ENCODE measurements at places on chromosomes 5 and 9. TPM values are rescaled to one million over a fixed set of nuclear protein-coding genes. Genes with fewer than 3 reads are reported as not detected.
A peak's percentile ranks its signal among the peaks of the same experiment; 100 is the strongest.

Gene TAS2R1
- total RNA-seq = not detected

Gene EHMT1
- 34.9 TPM for total RNA-seq

Gene LRRC19
- total RNA-seq = 0.28 TPM

Gene FRMD3
- 1.8 TPM for total RNA-seq

Gene TRIM36
- total RNA-seq = 2.1 TPM

Gene ST8SIA4
- total RNA-seq = 5.7 TPM

Gene BARHL1
- not detected for total RNA-seq

Gene BTNL3
- total RNA-seq = not detected

Gene GRM6
- not detected for total RNA-seq

Gene MARVELD2
- total RNA-seq = 17.3 TPM

Gene FABP6
- not detected for total RNA-seq

Gene DCTN4
- 45.4 TPM for total RNA-seq

DNA sequence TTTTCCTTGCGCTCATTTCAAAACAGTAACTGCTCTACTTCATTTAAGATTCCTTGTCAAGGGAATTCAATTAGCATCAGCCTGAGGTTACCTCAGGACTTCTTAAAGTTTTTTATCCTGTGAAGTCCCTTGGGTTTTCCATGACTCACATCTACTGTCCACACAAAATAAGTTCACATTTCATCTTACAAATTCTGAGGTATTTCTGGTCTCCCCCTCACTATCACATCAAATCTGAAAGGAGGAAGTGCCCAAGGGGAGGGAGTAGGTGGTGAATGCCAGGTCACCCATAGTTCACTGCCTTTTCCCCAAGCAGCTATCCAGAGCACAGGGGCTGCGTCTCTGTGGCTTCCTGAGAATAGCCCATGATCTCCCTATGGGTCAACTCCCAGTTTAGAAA lies 227.1 kb upstream of the NREP start:
- DNase-seq = no peak

DNA sequence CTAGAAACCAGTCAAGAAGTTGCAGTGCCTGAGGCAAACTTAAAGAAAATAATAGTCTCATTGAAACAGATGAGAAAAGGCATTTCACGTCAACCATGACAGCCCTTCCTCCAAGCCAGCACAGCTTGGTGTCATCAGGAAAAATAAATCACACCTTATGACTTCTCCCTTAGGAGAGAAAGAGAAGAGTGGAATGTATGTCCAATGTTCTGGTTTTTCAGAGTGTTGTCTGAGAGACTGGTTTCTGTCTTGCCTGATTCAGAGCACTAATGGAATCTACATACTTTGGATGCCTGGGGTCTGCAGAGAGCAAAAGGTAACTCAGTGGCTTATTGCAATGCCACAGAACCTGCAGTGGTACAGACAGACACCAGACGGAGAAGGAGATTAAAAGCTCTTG lies 105.5 kb upstream of the PDE4D start:
- no peak for DNase-seq

DNA sequence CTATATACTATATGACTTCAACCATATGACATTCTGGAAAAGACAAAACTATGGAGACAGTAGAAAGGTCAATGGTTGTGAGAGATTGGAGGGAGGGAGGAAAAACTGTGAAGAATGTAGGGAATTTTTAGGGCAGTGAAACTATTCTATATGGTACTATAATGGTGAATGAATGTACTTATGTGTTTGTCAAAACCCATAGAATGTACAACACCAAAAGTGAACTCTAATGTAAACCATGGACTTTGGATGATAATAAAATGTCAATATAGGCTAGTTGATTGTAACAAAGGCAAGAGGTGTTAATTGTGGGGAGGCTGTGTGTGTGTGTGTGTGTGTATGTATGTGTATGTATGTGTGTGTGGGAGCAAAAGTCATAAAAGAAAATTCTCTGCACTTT lies 10.8 kb upstream of the STOM start:
- DNase-seq = no peak

- DNase-seq = no peak
Observed at GRCh38 chr5:33816791-33817190, 75.0 kb downstream of the ADAMTS12 start.

- DNase-seq = no peak
Observed at GRCh38 chr5:88262116-88262515, 6.5 kb downstream of the TMEM161B start.

GRCh38 chr5:175772747-175773533 lies 98.4 kb upstream of the CPLX2 start:
- no peak for DNase-seq

DNA sequence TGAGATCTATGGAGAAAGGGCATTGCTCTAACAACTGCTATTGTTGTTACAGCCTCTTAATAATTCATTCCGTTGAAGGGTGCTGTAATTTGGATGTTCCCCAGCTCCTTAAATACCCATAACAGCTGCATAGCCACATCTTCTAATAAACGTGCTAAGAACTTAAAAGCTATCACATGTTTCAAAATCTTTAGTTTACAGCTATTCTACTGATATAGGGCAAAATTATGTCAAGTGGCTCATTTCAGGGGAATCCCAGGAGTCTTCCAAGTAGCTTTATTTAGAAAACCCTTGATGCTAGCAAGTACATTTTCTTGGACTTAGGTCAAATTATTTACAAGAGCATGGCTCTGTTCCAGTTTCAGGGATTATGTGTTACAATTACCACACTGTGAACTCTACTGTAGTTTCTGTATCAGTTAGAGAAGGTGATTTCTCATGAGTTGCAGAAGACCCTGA lies 990.4 kb upstream of the ACO1 start:
- no peak for DNase-seq

- DNase-seq = peak; percentile 99
Observed at GRCh38 chr5:181191526-181192336, 13.3 kb downstream of the TRIM7 start.

- no peak for DNase-seq
Observed at GRCh38 chr5:135641319-135641718, 62.5 kb upstream of the CXCL14 start.

GRCh38 chr5:119382169-119382568 lies 26.4 kb downstream of the TNFAIP8 start:
- DNase-seq = no peak

DNA sequence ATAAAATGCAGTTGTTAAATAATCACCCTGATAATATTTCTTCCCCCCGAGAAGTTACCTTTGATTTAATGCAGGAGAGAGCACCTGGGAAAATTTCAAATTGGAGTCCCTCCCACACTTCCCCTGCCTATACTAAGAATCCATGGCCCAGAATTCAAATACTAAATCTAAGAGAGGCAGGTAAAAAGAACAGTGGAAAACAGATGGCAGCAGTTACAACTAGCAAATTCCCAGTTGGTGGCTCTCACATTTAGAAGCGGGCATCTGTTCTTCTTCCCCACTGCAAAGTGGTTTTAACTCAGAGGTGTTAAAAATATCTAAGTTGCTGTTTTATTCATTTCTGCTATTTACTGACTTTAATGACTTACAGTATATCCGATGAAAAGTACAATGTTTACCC lies 210.4 kb upstream of the ELAVL2 start:
- DNase-seq = no peak

DNA sequence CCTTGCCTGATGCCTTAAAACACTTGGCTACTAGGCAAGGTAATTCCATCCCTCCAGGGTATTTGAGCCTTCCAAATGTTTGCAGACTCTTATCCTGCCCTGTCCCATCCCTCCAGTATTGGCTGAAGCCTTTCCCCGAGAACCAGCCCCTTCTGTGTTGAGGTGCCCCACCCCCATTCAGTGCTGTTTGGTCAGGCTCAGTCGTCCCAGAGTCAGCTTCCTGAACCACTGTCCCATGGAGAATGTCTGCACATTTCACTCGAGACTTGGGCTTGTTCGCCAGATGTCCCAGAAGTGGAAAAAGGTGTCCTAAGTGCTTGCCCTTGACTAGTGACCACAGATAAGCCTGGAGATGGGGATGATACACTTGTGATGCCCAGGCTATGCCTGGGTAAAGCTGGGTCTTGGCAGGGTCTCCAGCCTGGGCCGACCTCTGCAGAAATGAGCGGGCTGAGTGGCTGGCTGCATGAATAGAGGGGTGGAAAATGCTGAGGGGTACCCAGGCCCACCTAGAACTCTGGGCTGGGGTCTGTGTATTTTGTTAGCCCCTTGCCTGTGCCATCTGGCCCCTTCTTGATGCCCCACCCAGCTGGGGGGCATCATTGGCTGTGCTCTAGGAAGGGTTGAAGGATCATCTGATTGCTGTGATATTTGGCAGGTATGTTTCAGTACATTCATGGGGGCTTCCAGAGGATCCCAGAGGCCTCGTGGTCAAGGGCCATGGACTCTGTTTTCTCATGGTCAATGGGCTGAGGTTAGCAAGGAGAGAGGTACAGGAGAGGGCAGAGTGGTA lies 178.4 kb downstream of the MACROH2A1 start:
- DNase-seq = no peak

- DNase-seq = no peak
Observed at GRCh38 chr9:31146485-31147166, 1237.8 kb upstream of the ACO1 start.

DNA sequence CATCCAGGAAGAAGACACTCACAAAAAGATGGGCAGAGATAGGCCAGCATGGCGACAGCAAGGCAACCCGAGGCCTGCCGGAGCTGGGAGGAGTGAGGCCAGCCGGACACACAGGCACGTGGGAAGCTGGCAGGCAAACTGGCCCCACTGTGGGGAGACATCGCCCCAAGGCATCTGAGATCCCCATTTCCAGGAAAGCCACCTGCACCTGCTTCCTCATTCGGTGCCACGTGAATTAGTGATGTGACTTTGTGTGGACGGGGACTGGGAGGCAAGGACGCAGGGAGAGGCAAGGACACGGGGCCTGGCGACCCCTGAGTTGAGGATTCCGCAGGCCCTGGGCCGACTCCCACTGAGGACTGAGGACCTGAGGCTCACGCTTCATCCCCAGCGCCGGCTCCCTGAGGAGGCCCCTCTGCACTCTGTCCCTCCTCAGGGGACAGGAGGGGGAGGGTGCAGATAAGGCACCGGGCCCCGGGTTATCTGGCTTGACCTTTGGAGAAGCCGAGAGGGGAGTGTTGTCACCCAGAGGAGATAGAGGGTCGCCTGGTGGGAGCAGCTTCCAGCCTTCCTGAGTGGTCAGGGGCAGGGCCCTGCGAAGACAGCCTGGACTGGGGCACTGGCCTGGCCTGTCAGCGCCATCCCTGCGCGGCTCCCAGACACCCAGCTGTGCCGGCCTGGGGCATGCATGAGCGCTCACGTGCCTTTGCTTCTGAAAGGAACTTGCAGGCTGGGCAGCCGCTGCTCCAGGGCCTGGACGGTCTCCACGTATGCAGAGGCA lies 39.7 kb downstream of the NDUFS6 start:
- DNase-seq = no peak

- DNase-seq = no peak
Observed at GRCh38 chr5:32275396-32275741, 37.4 kb downstream of the MTMR12 start.

Measured in pancreas (tissue), 10 donors.